ENCODE measurements at places on chromosomes 13 and 19. TPM values are rescaled to one million over a fixed set of nuclear protein-coding genes. Genes with fewer than 3 reads are reported as not detected.
A peak's percentile ranks its signal among the peaks of the same experiment; 100 is the strongest.

The HOMER3 gene
- total RNA-seq: 43.4 TPM

DNA sequence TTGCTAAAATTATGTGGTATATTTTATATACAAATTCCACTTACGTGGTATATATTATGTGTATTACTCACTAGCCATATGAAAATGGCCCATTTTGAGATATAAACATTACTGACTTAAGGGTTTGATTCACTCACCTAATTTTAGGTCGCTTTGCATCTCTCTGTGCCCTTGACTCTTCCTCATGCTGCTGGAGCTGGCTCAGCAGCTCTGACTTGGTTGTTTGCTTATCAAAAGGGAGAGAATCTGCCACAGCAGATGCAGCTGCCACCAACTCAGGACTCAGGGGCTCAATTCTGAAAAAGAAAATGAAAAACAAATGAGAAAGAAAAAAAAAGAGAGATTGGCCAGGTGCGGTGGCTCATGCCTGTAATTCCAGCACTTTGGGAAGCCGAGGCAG, 12.2 kb downstream of the MRPS31 start:
- DNase-seq: no peak

The DAND5 gene
- total RNA-seq: 0.56 TPM

DNA sequence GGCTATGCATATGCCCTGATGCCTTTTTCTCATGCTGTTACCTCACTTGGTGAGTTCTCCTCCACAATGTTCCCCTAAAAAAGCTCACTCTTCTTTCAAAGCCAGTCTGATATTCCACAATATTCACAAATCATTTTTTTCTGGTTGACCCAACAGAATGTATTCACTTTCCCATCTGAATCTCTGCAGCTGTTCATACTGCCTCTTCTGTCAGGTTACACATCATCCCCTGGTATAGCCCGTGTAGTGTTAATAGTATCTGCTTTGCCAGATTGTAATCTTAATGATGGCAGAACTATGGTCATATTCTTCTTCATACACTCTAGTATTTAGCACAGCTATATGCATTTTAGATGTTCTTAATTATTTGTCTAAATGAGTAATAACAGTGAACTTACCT, 544.3 kb downstream of the EFNB2 start:
- no peak for DNase-seq

The GPR4 gene
- 6.0 TPM for total RNA-seq

DNA sequence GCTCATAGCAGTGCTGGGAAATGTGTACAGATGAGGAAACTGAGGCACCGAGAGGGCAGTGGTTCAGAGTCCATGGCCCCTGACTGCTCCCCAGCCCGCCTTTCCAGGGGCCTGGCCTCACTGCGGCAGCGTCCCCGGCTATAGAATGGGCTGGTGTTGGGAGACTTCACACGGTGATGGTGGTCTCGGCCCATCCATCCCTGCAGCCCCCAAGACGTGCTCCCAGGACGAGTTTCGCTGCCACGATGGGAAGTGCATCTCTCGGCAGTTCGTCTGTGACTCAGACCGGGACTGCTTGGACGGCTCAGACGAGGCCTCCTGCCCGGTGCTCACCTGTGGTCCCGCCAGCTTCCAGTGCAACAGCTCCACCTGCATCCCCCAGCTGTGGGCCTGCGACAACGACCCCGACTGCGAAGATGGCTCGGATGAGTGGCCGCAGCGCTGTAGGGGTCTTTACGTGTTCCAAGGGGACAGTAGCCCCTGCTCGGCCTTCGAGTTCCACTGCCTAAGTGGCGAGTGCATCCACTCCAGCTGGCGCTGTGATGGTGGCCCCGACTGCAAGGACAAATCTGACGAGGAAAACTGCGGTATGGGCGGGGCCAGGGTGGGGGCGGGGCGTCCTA, 15.9 kb downstream of the LDLR start:
- DNase-seq: no peak

DNA sequence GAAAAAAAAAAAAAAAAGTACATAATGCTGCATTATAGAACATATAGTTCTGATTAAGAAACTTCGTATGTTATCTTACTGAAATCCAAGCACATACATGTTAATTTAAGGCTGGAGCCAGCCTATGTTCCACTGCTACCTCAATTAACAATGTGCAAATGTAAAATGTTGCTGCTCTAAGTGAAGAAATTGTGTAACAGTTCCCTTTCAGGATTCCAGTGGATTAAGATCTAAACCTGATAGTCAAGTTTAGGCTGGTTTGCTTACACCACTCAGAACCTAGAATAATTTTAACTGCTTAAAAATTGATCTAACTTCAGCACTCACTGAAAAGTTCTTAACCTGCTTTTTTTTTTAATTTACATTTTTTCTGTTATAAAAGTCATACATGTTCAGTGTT, 4.2 kb downstream of the VPS36 start:
- DNase-seq: no peak

GRCh38 chr19:53876651-53877224, 5.3 kb upstream of the PRKCG start:
- no peak for DNase-seq

The TEX101 gene
- not detected for total RNA-seq

DNA sequence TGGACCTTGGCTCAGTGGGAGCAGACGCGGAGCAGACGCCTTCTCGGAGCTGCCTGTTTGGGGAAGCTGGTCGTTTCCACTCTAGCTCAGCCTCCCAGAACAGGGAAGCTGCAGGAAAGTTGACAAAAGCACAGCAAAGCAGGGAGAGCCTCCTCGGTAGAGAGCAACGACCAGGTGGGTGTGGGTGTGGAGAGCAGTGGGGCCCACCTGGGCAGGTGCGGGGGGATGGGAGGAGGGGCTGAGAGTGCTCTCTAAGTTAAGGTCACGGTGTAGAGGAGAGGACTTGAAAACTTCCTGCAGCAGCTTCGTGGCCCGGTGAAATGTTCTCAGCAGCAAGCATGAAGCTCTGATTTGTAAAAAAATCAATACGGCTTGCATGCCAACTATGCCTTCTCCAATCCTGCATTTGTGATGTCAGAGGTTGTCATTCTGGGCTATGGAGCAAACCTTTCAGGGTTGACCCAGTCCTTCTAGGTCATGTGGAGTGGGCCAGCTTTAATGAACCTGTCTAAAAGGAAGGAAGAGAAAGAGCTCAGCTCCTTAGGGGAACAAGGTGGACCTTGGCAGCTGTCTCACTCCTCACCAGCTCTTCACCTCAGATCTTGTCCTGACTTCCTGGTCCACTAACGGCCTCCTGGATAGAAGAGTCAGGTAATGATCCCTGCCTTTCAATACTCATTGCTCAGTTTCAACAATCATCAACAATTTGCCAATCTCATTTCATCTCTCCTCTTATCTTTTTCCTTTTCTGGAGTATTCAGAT, 85.8 kb upstream of the UBL3 start:
- no peak for DNase-seq

The ACP5 gene
- 27.5 TPM for total RNA-seq

DNA sequence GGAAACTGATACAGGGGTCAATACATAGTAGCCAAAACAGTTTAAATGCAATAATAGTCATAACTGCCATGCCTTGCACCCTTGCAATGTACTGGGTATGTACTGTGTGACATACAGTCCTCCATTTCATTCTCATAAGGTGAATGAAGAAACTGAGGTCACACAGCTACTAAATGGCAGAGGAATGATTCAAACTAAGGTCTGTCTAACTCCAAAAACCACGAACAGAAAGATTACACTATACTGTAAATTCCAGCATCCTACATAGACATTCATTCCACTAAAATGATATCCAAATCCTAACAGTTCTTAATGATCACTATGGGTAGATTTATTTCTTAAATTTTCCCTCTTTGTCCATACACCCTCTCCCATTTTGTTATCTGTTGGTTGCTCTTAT, 238.1 kb upstream of the SERP2 start:
- no peak for DNase-seq

The SOX1 gene
- total RNA-seq: not detected

The GPR12 gene
- total RNA-seq: 0.09 TPM

GRCh38 chr19:17671906-17672305, 16.2 kb downstream of the UNC13A start:
- DNase-seq: no peak

The PRKCG gene
- total RNA-seq: not detected

- DNase-seq: no peak
Measured at GRCh38 chr13:60435762-60436374, 38.8 kb downstream of the TDRD3 start.

The CYSLTR2 gene
- total RNA-seq: 2.4 TPM

DNA sequence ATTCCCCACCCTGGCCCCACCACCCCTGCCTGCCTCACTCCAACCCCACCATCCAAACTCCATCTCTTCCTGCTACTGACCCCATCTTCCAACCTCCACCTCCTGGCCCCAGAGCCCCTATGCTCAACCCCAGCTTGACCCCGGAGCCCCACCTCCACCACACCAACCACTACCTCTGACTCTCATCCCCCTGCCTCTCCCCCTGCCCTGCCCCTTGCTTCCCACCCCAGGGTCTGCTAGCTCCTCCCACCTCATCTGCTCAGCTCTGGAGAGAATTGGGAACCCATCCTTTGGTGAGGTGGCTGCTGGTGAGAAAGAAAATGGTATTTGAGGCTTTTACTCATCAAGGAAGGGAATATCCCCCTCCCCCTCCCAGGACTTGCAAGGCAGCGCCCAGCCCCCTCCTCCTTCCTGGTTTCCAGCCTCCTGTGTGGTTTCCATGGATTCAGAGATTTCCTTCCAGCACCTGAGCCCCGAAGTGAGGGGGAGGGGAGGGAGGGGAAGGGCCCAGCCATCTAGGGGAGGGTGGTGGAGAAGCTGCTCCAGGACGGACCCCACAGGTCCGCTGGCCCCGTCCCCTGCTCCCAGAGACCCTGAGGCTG, 11.4 kb upstream of the PEPD start:
- DNase-seq: no peak

- DNase-seq: no peak
Measured at GRCh38 chr19:47310819-47311218, 1.2 kb downstream of the C5AR1 start.

- no peak for DNase-seq
Measured at GRCh38 chr19:892243-892893, 619 bp downstream of the MED16 start.

The BCKDHA gene
- 47.0 TPM for total RNA-seq

- DNase-seq: no peak
Measured at GRCh38 chr13:76019421-76020044, 383.4 kb downstream of the LMO7 start.

GRCh38 chr13:50152224-50152623, 137.0 kb downstream of the KCNRG start:
- DNase-seq: no peak

GRCh38 chr13:99258946-99259345, 767 bp upstream of the GPR18 start:
- DNase-seq: no peak

DNA sequence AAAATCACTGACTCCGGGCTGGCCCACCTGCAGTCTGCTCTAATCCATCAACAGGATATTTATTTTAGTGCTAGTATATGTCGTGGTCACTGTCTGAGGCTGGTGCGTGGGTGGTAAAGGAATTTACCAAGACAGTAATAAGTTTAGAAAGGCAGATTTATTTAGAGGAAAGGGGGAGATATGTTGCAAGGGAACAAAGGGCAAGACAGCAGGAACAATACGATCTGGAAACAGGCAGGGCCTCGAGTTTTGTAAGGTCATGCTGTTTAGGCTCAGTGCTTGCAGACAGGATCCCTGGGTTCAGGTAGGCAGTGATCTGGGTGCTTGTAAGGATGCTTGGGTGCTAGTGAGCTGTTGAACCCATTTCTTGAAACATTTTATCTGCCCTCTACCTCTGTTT, 748.2 kb upstream of the SLITRK5 start:
- DNase-seq: no peak

- DNase-seq: no peak
Measured at GRCh38 chr19:29771708-29772414, 39.9 kb upstream of the CCNE1 start.

The SPRY2 gene
- 69.1 TPM for total RNA-seq

The IFNL1 gene
- not detected for total RNA-seq

GRCh38 chr13:29065142-29065541, 245.0 kb downstream of the MTUS2 start:
- no peak for DNase-seq

- DNase-seq: peak; percentile 83
Measured at GRCh38 chr19:46009530-46010510, 13.0 kb downstream of the PGLYRP1 start.

The ALDH16A1 gene
- 48.1 TPM for total RNA-seq

- DNase-seq: no peak
Measured at GRCh38 chr13:27117952-27118351, 53.7 kb downstream of the USP12 start.

- DNase-seq: no peak
Measured at GRCh38 chr19:44278181-44278690, 18.6 kb downstream of the ZNF233 start.

The NCCRP1 gene
- 0.46 TPM for total RNA-seq

GRCh38 chr19:52658595-52658994, 20.4 kb upstream of the ZNF83 start:
- DNase-seq: no peak

The PPP1R13L gene
- 20.0 TPM for total RNA-seq

DNA sequence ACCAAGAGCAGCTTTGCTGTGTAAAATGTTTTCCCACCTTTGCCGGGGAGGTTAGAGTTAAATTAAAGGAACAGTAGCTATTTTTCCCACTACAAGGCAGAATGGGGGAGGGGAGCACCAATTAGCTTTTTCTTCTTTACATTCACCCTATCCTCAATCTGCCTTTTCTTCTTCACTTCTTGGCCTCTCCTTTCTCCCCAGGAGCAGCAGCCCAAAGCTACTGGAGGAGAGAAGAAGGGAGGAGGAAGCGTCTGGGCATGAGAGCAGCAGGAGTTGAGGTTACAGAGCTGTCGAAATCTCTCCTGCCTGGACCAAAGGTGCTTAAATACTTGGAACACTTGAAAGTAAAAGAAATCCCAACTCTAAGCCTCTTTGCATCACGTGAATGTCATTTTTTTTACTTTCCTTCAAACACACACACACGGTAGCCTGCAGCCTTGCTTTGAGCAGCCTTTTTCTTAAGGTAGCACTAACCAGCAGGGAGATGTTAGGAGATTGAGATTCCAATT, 39.0 kb upstream of the WASF3 start:
- no peak for DNase-seq

DNA sequence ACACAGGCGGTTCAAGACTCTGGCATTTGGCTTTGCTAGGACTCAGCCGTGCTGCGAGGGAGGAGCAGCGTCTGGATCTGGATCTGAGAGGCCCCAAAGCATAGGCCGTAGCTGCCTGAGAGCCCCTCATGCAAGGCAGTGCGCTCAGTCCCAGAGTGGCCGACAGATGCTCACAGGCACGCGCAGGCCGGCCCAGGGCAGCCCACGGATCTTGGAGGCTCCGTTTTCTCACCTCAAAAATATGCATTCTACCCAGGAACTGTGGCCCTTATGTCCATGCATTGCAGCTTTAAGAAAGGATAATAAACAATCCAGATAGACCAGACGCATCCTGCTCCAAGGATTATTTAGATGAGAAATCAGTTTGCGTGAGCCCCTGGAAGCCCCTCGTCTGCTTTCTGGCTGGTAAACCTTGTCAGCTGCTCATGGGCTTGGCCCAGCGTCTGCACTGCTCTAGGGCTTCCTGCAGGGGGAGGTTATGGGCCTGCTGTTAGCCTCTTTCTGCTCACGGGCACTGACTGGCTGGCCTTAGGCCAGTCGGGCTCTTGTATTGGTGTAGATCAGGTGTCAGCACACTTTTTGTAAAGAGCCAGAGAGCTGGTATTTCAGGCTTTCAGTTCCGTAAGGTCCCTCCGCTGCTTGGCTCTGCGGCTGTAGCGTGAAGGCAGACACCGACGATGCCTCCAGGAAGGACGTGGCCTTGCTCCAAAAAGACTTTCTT, 24.2 kb downstream of the TEX29 start:
- no peak for DNase-seq

Data from omental fat pad (tissue), 4 donors.